MM.1S (cell line): ENCODE measurements at places on chromosomes 3 and 15.
A peak's percentile ranks its signal among the peaks of the same experiment; 100 is the strongest.

GRCh38 chr3:45984331-45985312 is 11.0 kb downstream of the FYCO1 start:
- DNase-seq, result no peak

GRCh38 chr3:80097674-80098073 is 329.9 kb upstream of the ROBO1 start:
- no peak for DNase-seq

GRCh38 chr3:105811518-105812193 is 57.2 kb downstream of the CBLB start:
- DNase-seq, result no peak

DNA sequence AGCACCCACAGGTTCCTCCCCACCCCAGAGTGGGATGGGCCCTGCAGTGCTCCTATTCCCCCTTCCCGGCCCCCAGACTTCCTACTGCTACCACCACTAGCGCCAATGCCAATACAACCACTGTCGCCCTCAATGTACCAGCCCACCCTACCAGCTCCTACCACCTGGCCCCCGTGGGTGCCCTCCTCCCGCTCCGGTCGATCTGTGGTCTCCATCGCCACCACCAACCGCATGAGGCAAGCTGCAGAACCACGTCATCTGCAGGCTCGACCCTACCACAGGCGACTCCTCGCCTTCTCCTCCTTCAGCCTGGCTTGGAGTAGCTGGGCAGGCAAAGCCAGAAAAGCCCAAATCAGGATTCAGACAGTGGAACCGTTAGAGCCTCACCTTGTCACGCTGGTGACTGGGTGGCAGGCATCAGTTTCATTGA is 179.3 kb downstream of the POTEB3 start:
- no peak for DNase-seq

DNA sequence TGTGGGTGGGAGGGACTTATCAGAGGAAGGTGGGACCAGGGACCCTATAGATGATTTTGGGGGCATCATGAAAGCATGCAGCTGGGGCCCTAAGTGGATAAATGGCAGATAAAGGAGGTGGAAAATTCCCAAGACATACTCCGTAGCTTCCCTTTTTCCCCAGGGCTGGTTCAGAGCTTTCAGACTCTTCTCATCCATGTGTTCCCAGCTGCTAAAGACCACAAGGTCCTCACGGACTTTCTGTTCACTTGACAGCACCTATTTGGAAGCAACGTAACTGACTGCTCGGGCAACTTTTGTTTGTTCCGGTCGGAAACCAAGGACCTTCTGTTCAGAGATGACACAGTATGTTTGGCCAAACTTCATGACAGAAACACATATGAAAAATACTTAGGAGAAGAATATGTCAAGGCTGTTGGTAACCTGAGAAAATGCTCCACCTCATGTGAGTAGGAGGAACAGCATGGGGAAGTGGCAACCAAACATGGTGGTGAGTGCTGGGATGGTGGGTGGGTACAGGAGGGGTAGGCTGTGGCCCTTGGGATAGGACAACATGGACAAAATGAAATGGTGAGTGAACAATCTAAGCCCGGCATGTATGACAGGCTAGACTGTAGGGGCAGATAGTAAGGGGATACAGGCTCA is 28.7 kb upstream of the SRPRB start:
- no peak for DNase-seq

GRCh38 chr3:25218362-25218761 is 209.7 kb upstream of the RARB start:
- peak; percentile 52 for DNase-seq

GRCh38 chr3:192892981-192893700 is 24.5 kb downstream of the MB21D2 start:
- peak; percentile 98 for DNase-seq

DNA sequence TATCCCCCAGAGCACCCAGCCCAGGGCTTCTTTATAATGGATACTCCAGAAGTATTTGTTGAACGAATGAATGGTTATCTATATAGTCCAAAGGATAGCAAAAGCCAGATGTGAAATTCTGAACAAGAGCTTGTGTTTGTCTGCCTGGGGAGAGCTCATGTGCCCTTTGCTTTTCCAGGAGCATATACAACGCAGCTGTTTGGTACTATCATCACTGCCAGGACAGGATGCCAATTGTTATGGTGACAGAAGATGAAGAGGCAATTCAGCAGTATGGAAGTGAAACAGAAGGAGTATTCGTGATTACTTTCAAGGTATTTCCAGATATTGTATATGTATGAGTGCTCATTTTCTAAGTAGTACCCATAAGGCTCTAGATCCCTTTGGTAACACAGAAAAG is 15.2 kb downstream of the DIS3L start:
- no peak for DNase-seq

DNA sequence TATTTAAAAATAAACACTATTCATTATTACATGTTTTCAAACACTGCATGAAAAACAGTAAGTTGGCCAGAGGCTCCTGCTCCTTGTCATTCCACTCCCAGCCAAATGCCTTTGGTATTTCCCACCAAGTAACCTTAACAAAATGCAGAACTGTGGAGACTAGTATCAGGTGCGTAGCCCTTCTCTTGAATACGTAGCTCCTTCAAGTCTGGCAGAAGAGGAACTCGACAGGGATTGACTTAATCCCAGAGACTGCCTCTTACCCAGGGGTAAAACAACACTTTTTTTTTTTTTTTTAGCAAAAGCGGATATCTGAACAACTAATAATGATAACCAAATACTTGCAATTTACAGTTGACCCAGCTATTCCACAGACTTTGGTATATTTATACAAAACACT is 738 bp downstream of the COMMD2 start:
- DNase-seq, result no peak

GRCh38 chr15:90078965-90079364 is 23.3 kb downstream of the IDH2 start:
- DNase-seq, result no peak

DNA sequence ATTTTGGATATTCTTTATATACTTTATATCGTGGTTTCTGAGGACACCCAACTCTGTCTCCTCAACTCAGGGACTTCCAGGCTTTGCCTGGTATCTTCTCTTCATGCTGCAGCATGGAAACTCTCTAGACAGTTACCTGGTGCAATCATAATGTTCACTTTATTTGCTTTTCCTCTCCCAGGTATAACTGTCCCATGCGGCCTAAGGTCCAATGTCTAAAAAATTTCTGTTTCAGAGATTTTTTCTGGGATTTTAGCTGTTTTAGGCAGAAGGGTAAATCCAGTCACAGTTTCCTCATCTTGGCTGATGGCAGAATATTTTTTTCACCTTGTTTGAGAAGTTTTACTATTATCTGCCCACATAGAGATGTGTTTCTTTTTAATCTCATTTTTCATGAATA is 139.9 kb upstream of the KCNMB2 start:
- DNase-seq, result no peak

DNA sequence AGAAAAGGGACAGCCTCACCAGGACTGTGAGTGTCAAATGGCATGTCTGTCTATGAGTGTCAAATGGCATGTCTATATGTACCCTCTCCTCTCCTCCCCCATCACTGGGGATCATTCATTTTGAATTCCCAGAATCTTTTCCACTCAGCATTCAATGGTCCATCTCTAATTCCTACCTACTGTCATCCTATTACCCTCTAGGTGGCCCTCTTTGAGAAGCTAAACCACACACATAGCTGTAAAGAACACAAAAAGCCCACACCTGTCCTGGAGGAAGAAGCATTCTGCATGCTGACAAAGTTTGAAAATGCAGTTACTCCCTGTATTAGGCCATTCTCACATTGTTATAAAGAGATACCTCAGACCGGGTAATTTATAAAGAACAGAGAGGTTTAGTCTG is 46.2 kb upstream of the PYDC2 start:
- no peak for DNase-seq

GRCh38 chr3:171890398-171890797 is 47.2 kb downstream of the TMEM212 start:
- no peak for DNase-seq

DNA sequence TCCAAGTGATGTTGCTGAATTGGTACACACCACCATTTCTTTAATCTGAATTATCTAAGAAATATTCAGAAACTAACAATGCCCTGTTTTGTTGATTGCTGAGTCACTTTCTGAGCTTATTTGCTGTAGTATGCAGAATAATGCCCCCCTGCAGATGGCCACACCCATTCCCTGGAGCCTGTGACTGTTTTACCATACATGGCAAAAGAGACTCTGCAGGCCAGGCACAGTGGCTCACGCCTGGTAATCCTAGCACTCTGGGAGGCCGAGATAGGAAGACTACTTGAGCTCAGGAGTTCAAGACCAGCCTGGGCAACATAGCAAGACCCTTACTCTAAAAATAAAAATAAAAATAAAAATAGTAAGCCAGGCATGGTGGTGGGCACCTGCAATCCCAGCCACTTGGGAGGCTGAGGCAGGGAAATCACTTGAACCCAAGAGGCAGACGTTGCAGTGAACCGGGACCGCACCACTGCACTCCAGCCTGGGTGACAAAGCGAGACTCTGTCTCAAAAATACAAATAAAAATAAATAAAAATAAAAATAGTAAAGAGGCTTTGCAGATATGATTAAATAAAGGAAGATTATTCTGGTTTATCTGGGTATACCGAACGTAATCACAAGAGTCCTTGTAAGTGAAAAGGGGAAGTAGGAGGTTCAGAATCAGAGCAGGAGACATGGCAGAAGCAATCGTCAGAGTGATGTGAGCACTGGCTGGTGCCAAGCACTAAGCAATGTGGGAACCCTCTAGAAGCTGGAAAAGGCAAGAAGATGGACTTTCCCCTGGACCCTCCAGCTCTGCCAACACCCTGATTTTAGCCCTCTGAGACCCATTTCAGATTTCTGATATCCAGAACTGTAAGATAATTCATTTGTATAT is 19.0 kb downstream of the PCYT1A start:
- no peak for DNase-seq

- no peak for DNase-seq
These were observed 132.7 kb upstream of the RGMA start for GRCh38 chr15:93221759-93222158.

DNA sequence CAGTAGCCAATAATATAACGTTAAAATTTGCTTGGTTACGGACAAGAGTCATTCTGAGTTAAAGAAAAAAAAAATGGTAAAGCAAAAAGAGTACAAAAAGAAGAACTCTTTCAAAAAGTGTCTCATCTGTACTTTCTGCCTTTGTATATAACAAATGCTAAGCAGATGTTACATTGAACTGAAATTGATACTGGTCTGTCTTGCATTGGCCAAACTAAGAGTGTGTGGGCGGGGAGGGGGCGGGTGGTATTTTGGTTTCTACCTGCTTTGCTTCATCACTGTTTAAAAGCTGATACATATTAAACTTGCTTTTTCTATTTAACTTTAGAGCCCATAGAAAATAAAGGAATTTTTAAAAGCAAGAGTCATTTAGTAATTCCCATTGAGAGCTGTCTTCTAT is 215.0 kb upstream of the THBS1 start:
- no peak for DNase-seq

DNA sequence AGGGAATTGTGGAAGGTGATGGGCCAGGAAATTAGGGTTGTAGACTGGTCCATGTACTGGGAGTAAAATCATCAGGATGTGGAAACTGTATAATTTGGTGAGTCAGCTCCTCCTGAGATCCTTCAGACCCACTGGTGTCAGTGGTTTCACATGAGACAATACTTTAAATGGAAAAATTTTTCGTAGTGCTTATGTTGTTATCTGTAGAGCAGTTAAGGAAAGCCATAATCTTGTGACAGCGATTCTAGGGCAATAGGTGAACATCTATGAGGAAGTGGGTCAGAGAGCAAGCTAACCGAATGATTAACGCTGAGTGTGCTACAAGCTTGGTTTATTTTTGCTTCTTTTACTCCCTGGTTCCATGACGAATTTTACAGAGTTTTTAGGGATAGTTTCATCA is 200.6 kb downstream of the CADM2 start:
- no peak for DNase-seq

DNA sequence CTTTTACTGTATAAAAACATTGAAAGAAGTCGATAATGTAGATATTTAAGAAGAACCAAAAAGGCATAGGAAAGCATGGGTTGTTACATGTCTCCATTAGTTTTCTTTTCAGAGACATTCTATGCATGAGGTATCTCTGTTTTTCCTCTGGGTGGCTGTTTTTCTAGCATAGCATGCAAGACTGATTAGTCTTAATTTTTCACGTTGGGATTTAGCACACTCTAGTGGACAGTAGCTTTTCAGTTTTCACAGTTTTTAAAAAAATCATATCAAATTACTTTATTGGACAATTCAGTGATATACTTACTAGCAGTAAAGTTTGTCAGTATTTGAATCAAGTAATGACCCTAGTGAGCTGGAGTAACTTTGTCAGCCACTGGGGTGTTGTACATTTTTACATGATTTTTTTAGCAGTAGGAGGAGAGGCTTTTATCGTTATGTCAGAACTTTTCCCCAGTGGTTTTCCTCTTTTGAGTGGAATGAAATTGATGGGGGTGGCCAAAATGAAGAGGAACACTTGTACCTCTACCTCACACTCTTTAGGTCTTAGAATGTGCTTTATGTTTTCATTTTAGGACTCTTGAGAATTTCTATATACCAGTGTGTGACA is 57.2 kb downstream of the SEC22A start:
- peak; percentile 69 for DNase-seq

DNA sequence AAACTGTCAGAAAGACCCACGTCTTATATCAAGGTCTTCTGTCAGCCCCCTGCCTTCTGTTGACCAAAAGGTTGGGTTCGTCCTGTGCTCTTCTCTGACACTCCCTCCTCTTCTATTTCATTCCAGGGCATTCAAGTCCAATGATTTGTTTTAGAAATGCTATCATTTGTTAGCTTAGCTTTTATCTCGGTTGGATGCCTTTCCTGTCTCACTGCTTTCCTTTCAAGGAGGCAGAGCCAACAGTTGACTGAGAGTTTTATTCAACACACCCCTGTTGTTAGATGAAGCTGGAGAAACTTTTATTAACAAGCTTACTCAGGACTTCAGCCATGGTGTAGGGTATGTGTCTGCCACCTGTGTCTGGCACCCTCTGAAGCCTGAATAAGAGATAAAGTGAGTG is 112.0 kb upstream of the SLC7A14 start:
- DNase-seq, result no peak

DNA sequence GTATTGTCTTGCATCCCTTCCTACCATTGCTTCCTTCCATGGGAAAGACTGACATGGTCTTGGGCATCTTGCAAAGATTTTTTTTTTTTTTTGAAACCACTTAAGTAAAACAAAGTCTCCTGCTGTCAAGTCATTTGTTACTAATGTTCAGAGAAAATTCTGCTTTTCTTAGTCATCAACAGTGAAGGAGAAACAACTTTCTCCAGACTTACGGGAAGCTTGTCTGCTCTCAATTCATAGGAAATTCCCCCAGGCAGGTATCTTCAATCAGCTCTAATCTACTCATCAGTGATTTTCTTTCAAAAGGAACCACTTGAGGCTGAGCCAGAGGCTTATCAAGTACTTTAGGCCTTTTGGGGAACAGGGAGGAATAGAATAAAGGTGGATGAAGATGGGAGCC is 15.9 kb upstream of the DRD3 start:
- DNase-seq, result no peak

DNA sequence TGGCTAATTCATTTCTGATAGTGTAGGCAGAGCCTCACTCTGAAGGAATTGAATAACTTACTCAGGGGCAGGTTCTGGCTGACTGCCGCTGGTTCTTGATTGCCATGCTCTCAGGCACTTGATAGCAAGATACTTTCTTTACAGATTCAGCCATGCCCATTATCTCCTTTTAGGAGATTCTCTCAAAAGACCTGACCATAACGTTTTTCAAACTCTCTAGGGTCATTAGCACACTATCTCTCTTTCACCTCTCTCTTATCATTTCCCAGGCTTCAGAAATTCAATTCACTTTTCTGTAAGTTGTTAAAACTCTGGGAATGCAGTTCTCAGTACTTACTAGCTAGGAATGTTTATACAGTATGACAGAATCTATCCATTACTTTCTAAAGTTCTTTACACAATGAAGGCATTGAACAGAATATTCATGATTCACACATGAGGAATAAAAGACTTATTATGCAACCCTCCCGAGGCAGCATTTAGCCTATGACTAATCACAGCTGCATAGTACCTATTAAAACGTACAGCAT is 850.3 kb upstream of the CADM2 start:
- no peak for DNase-seq
